Foreskin keratinocyte (primary cell): ENCODE measurements at places on chromosomes 3 and 15. TPM values are rescaled to one million over a fixed set of nuclear protein-coding genes. Genes with fewer than 3 reads are reported as not detected.

- DNase-seq: peak; percentile 93
Measured at GRCh38 chr3:115518100-115518852, 105.0 kb upstream of the GAP43 start.

DNA sequence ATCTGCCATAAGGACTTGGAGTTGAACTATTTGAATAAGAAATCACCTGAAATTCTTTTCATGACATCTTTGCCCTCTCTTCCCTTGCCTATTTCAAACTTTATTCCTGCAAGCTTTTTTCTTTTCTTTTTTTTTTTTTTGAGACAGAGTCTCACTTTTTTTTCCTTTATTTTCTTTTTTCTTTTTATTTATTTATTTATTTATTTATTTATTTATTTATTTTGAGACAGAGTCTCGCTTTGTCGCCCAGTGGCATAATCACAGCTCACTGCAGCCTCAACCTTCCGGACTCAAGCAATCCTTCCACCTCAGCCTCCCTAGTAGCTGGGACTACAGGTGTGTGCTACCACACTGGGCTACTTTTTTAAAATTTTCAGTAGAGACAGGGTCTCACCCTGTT is 369.3 kb upstream of the ATP11B start:
- DNase-seq: no peak

DNA sequence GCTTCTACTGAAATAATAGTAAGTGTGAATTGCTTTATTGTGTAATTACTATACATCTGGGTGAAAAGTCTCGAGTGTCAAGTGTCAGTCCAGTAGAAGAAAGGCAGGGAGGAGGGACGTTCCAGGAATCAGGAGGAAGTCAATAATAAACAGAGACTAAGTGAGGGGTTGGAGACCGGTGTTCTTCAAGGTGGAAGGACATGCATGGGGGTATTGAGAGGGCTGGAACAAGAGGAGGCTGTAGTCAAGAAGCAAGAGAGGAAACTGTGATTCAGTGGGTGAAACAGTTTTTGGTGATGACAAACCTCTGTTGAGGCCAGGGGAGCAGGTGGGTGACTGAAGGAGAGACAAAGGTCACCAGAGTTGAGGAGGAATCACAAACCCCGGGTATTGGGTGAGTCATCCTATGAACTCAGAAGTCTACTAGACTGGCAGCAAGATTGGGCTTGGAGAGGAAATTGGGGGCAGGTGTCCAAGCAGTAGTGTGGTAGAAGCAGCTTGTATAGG is 11.6 kb upstream of the SCAMP5 start:
- peak; percentile 31 for DNase-seq

The NR1I2 gene
- total RNA-seq: not detected in 2 replicates

DNA sequence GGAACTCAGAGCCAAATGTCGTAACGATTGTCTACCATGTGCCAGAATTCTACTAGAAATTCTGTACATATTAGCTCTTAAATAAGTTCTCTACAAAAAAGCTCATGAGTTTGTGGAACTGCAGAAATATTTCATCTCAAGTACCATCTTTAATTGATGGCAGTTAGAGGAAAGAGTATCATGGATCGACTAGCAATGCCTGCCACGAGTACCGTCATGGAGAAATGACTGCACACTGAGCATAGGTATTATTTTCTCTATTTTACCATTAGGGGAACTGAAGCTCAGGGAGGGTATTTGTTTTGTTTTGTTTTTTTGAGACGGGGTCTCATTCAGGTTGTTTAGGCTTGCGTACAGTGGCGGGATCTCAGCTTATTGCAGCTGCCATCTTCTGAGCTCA is 2.8 kb downstream of the RPUSD3 start:
- no peak for DNase-seq

GRCh38 chr3:143002727-143003126 is 1.4 kb downstream of the U2SURP start:
- no peak for DNase-seq

DNA sequence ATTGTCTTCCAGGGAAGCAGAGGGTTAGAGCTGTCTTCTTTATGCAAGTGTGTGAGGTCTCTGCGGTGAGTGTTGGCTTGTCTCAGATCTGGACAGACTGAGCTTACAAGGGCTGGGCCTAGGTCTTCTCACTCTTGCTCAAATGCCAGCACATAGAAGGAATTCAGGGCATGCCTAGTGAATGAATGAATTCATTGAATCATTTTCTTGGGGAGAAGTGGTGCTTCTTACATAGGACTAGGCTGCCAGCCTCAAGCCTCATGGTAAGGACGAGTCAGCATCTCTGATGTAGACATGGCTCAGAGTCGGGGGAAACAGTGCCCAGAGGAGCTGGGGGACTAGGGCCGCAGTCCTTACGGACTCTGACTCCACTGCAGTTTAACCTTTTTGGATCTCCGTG is 17.2 kb downstream of the MKRN2 start:
- DNase-seq: peak; percentile 11

The CFAP91 gene
- total RNA-seq: 0.03 and 0.07 TPM in 2 replicates
